ENCODE measurements at places on chromosomes 2 and 18.

GRCh38 chr2:199509403-199509802 is 51.7 kb upstream of the SATB2 start:
- DNase-seq, result no peak

- DNase-seq, result no peak
These were observed 158.2 kb upstream of the MYCN start for GRCh38 chr2:15782009-15782751.

DNA sequence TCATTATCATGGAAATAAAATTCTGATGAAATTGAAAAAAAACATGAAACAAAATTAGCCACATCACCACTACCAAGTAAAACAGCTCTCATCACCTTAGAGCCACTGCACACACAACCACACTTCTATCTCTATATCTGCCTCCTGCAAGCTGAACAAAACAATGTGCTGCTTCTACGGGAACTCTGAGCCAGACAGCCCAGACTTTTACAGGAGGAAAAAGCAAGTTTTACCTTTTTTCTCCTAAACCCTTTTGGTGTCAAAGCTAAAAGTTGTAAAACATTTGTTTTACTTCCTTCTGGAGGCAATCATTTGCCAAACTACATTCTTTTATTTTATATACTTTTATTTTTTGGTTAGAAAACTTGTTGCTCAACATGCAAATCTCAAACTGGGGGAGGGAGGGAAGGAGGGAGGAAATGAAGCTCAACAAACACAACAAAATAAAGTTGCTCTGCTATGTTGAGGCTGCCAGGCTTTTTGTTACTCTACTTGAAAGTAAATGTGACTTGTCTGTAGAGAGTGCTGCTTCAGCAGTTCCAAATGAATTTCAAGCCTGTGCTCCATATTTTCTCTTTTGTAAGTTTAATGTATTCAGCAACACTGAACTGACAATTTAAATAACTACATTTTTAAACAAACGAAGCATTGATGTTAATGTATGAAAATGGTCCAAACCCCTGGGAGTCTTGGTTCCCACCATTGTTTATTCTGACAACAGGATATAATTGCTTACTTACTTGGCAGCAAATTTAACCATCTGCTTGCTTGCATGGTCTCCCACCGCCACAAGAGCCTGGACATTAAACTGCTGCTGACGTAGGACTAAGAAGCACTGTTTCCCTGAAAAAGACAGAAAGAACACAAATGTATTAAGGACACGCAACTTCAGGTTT is 24.5 kb downstream of the DARS1 start:
- peak; percentile 3 for DNase-seq

- no peak for DNase-seq
These were observed 161.1 kb downstream of the ARL4C start for GRCh38 chr2:234335661-234336228.

DNA sequence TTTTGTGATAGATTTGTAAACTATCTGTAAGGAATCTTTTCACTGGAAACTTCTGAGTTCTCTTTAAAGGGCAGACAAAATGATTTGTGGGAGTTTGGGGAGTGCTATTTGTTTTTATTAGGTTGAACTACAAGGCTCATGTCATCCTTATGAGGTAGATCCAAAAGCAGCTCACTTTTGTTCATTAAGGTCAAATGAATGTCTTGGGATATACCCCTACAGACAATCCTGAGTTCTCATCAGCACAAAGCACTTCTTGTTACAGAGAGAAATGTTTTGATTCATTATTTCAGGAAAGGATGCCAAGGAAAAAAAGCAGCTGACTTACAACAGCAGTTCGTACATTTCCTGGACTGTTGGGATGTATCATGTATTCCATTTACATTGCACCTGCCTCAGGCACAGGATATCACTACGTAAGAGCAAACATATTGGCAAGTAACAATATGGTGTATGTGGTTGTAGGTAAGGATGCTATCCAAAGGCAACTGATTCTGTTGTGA is 68.9 kb downstream of the DCC start:
- no peak for DNase-seq

DNA sequence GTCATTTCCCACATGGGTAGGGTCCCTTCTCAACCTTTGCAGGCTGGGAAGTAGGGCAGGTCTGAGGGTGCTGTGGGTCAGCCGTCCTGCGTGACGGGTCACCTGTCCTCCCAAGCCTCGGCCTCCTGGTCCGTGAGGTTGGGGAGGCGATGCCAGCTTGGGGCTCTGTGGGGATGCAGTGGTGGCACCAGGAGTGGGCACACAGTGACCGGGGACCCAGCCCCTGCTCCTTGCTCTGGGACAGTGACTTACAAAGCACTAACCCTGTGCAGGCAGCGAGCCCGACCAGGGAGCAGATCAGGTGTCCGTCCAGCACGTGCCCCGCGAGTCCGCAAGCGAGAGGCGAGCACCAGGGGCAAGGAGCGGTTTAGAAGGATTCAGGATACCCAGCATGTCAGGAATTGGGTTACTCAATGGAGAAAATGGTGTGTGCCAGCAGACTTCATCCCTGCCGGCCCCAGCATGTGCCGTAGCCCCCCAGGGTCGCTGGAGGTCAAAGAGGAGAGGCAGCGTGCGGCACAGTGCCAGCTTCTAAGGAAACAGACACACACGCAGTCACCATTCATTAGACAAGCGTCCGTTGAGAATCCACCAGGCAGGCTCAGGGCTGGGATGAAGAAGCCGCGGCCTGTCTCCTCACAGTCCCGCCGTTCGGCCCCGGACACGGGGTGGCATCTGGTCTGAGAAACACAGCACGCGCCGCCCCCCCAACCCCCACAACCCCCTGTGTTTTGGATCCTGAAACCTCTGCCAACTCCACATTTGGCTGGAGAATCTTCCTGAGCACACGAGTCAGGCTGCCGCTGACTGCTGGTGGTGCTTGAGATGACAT is 11.7 kb downstream of the COLEC11 start:
- no peak for DNase-seq

DNA sequence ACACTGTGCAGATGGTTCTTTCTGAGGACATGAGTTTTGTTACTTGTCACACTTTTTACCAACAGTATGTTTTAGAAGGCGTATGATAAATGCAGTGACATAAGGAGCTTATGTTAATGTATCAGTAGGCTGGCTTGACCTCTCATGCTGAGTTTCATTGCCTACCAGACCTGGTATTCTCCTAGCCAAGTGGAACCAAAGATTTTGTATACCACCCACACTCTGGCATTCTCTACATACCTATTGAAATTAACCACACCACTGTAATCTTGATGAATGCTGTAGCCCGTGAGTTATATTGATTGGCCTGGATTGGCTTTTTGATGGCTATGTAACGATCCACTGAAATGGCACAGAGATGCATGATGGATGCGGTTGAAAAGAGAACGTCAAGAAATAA is 11.4 kb downstream of the HTR2B start:
- DNase-seq, result no peak

DNA sequence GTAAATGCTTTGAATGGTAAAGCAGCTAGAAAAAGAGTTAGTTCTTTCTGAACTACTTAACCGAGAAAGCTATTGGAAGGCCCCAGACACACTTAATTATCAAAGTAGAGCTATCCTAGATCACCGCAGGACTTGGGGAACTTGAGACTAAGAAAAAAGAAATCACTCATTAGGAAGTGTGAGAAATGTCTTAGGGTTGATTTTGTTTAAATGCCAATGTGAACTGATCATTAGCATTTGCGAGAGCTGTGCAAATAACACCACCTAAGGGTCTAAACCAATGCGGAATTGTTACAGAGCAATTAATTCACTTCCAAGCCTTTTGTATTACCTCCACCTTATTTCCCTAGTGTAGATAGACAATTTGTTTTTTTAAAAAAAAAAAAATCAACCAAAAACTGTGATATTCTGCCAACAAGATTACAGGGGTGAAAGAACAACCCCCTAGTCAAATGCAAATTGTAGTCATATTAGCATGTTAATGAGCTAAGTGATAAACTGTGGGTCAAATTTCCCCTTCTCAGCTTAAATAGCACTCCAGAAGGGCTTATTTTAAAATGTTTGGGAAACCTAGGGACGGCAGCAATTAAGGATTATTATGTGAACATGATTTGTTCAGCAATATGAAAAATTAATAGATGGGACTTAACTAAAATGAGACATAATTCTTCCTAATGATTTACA is 246.2 kb upstream of the STON1 start:
- no peak for DNase-seq

Measured in NCI-H1092 (cell line).